ENCODE measurements at places on chromosomes 16 and 17.

- DNase-seq, result no peak
Observed at GRCh38 chr16:81779536-81780320, 637 bp downstream of the PLCG2 start.

DNA sequence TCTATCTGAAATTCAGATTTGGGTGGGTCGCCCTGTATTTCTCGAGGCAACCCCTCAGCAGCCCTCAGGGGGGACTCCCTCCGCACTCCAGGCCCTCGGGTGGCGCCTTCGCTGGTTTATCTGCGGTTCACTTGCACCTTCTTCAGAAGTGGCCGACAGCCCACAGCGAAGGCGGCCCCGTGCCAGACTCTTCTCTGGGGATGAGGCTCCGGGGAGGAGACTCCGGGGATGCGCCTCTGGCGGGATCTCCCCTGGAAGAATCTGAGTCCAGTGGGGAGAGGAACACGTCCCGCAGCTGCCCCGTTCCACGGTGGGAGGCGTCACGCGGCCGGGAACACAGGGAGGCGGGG lies 63.9 kb upstream of the DNAJA2 start:
- peak; percentile 44 for DNase-seq

- DNase-seq, result no peak
Observed at GRCh38 chr16:7547736-7548135, 215.1 kb downstream of the RBFOX1 start.

- peak; percentile 26 for DNase-seq
Observed at GRCh38 chr16:88697831-88698615, 8.2 kb downstream of the RNF166 start.

DNA sequence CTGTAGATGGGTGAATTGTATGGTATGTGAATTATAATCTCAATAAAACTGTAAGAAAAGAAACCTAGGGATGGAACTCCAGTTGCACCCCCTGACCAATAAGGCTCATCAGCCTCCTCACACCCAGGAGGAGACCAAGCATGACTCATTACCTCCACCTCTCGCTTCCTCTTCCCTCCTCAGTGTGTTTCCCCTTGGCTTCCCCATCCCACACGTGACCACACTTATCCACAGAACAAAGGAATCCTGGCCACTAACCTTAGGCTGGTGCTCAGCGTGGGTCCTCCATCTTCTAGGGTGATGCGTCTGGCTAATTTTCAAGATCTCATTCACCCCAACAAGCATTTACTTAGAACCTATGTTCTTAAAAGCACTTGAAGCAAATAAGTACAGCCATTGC lies 36.2 kb upstream of the MAP3K14 start:
- DNase-seq, result peak; percentile 57

DNA sequence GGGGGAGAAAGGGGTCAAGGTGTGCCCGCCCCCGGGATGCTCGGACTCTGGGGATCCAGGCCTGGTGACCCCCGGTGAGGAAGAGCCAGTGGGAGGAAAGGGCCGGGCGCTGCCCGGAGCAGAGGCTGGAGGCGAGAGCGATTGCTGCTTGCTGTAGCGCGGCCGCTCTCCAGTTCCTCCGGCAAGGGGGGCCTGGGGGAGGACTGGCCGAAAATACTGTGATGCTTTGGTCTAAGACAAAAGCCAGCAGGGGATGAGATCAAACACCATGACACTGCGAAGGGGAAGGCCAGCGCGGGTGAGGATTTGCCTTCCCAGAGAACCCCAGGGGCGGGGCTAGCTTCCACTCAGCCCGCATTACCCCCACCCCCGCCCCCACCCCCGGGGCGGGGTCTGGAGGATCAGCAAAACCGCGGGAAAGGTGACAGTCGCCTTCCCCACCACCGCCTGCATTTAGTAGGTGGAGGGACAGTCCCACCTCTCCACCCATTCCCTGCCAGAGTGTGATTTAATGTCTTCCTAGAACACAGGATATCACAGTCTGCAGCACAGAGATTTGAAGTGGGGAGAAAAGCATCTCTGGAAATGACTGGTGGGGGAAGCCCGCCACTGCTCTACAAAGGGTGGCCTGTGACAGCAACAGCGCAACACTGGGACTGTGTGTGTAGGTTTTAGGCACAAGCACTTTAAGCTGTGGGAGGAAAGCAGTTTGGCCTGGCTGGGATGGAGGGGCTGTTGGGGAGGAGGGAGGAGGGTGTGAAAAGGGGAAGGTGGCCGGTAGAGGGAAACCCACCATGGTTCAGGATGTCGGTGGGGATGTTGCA lies 25.7 kb downstream of the MRC2 start:
- DNase-seq, result peak; percentile 96

- DNase-seq, result no peak
Observed at GRCh38 chr16:80056324-80056723, 455.8 kb upstream of the MAF start.

GRCh38 chr17:48644910-48645557 lies 18.9 kb upstream of the HOXB9 start:
- no peak for DNase-seq

GRCh38 chr17:76278268-76278908 lies 13.2 kb downstream of the UBALD2 start:
- DNase-seq, result no peak

DNA sequence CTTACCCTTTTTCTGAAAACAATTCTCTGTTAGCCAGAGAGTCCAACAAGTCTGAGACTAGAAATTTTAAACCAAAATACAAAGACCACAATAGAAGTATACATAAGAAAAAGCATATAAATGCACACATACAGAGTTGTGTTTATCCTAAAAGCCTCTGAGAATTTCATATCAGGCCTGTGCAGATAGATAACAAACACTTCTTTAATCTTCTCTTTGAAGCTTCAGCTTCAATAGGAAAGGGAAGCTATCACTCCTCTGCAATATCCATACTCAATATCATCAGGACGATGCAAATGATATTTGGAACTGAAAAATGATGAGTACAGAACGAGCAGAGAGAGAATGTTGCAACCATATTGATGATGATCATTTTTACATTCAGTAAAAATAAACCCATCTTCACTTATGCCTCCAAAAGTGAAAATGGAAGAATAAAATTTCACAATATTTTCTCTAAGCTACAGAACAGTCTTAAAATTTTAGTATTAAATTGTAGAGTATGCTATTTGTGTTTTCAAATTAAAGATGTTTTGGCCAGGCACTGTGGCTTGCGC lies 61.6 kb downstream of the SKAP1 start:
- DNase-seq, result no peak

DNA sequence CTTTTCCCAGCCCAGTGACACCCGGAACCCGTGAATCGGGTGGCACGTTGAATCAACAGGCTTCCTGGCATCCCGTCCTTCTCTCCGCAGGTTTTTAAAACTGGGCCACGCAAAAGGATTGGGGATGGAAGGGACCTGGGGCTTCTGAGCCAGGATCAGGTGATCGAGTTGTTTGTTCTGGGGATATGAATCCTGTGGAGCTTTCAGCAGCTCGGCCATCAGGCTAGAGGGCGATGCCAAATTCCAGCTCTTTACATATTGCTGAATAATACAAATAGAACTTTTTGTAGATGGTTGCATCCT lies 473 bp downstream of the SUPT6H start:
- no peak for DNase-seq

GRCh38 chr17:72359811-72360210 lies 239.0 kb downstream of the SOX9 start:
- DNase-seq, result no peak

DNA sequence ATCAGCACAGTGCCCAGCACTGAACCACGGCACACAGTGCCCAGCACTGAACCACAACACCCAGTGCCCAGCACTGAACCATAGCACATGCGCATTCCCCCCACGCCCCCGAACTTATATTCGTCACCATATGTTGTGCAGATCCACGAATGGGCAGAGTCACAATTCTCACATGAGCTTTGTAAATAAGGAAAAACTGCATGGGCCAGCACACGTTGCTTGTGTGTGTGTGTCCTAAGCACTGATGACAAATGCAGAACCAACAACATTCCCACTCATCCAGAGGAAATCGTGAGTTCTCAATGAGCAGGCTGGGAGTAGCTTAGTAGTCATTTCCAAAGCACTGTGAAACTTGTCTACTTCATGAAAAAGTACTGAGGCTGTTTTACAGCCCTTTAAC lies 70.0 kb downstream of the ADCY9 start:
- DNase-seq, result no peak

GRCh38 chr17:77736721-77737120 lies 221.8 kb upstream of the TNRC6C start:
- DNase-seq, result no peak

- DNase-seq, result no peak
Observed at GRCh38 chr17:82384051-82384729, 12.6 kb downstream of the UTS2R start.

All from activated CD4-positive, alpha-beta T cell treated with anti-CD3 and anti-CD28 coated beads, Interleukin-2, amount 50 U/mL, for 48 hours (primary cell).